ENCODE measurements at places on chromosomes 16 and 17.
A peak's percentile ranks its signal among the peaks of the same experiment; 100 is the strongest.

- DNase-seq, result no peak
These were observed 386.7 kb downstream of the UTP18 start for GRCh38 chr17:51647067-51647466.

GRCh38 chr17:49520386-49521087 lies 25.4 kb downstream of the NGFR start:
- DNase-seq, result peak; percentile 5

- DNase-seq, result no peak
These were observed 127.0 kb downstream of the BANP start for GRCh38 chr16:88078111-88078775.

- no peak for DNase-seq
These were observed 29.1 kb downstream of the USP7 start for GRCh38 chr16:8934601-8935000.

- DNase-seq, result no peak
These were observed 66.1 kb upstream of the BCAR1 start for GRCh38 chr16:75317532-75317931.

DNA sequence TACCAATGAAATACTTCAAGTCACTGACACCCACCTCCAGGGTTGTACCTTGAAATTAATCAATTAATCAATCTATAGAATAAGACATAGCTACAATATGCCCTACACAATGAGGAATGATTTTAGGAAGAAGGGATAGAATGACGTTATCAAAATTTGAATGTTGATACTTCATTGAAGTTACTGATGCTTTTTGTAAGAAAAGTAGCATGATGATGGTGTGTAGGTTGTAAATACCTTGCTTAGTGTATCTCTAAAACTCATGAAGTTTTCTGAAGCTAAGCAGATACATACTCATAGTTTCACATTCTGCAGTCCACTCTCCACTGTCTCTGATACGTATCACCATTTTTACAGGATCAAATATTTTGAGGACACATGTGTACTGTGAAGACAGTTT lies 670.4 kb upstream of the GOT2 start:
- no peak for DNase-seq

DNA sequence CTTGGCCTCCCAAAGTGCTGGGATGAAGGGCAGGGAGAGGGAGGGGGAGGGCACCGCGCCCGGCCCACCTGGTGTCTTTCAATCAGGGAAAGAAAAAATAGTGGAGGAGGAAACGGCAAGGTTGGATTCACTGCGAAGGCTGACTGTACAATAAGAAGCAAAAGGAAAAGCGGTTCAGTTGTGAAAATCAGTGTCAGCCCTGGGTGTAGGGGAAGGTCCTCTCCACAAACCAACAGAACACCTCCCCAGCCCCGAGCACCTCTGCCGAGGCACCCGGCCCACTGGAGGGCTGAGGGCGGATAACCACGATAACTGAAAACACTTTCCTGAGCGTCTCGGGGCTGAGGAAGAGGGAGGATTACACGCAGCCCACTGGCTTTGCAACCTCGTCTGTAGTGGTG lies 1.4 kb upstream of the SPG7 start:
- no peak for DNase-seq

- no peak for DNase-seq
These were observed 10.0 kb downstream of the DECR2 start for GRCh38 chr16:411576-412265.

DNA sequence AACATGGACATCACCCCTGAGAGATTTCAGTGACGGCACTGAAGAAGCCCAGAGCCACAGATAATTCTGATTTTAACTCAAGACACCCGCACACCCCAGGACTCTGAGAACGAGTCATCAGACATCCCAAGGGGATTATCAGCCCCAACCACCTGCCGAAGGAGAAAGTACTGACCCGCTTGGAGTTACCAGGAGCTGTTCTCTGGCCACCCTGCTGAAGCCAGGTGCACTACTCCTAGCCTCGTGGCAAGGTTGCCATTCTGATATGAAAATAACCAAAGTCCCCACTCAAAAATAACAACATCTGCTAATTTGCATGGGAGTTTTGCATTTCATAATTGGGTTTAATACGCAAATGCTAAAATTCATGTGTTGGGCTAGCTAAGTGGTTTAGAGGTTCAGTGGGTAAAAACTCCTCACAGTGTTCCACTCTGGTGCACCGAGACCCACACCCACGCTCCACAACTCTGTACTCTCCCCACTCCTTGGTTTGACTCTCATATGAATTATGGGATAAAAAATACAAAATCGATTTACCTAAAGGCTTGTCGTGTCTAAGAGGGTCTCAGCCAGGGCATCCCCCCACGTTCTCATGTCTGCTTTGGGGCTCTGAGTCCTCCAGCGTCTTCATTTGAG lies 143.0 kb upstream of the NOL11 start:
- no peak for DNase-seq

- DNase-seq, result no peak
These were observed 31.9 kb downstream of the KIFC3 start for GRCh38 chr16:57770361-57770760.

- no peak for DNase-seq
These were observed 229.7 kb upstream of the RPL38 start for GRCh38 chr17:73973586-73974409.

GRCh38 chr16:49924078-49924477 lies 68.2 kb upstream of the ZNF423 start:
- DNase-seq, result no peak

- DNase-seq, result no peak
These were observed 51.9 kb upstream of the CACNG3 start for GRCh38 chr16:24204150-24204665.

DNA sequence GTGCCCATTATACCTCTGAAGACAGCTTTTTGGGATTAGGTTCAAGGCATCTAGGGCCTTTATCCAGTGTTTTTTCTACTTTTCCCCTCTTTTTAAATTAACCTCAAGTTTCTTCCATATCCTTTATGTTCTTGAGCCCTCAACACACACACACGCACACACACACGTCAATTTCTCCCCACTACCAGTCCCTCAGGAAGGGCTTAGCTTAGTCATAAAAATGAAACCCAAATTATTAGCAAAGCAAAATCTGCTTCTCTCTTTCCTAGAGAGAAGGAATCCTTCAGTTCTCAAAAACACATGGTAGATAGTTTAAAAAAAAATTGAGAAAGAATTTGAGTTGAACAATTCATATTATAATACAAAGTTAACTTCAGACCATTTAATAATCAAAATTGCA lies 401.1 kb downstream of the XYLT1 start:
- DNase-seq, result no peak

Measured in WTC11 (cell line).